Activated CD4-positive, alpha-beta T cell treated with anti-CD3 and anti-CD28 coated beads for 24 hours (primary cell): ENCODE measurements at places on chromosomes 1 and 21.

DNA sequence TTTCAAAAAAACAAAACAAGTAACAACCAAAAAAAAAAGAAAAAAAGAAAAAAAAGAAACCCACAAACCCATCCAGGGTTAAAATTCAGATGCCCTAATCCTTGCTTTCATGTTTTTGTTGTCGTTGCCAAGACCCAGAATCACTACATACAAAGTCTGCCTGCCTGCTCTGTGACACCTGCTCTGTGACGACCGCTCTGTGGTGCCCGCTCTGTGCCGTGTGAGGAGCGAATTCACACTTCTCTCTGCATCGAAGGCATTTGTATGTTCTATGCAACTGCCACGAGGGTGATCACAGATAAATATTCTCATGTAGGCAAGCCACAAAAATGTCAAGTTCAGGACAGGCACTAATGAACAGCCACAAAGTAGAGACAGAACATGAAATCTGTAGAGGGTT is 178.6 kb downstream of the SLC45A1 start:
- no peak for DNase-seq

DNA sequence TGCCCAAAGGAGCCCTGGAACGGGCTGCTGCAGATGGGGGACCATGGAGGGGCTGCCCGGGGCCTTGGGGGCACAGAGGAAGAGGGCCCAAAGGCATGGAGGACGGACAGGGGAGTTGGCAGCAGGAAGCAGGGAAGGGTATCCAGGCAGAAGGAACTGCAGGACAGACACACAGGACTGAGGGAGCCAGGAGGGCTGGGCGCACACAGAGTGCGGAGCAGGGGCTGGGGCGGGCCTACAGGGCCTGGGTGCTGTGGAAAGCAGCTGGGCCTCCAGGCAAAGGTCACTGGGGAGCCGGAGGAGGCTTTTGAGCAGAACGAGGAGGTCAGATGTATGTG is 28.1 kb downstream of the KRTAP10-1 start:
- DNase-seq = no peak

DNA sequence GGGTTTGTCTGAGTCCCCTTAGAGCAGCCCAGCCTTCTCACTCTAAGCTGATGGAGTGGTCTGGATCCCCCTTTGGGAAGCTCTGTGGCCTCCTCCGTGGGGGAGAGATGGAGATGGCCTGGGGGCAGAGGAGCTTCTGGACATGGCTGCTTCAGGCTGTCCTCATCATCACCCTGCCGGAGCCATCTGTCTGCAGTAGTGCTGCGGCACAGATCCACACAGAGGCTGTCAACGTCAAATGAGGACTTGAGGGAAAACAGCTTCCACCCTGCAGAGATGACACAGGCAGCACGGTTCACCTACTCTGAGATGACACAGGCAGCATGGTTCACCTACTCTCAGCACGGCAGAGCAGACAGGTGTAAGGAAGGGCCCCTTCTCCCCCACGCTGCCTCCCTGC is 134.3 kb downstream of the IGSF21 start:
- no peak for DNase-seq

DNA sequence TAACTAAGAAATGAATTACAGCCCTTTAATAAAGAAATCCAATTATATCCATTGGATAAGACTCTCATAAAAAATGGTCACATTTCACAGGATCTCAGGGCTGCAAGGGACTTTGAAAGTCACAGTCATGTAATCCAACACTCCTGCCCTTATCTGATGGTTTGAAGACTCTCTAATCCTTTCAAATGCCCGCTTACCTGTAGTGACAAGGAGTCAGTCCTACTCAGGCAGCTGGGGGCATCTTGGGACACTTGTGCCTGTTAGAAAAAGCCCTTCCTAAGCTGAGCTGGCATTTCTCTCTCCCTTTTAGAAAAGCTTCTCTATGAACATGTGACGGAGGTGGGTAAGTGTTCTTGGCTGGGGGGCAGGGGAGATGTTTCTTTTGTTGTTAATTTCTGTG is 11.0 kb upstream of the ZNF691 start:
- no peak for DNase-seq

DNA sequence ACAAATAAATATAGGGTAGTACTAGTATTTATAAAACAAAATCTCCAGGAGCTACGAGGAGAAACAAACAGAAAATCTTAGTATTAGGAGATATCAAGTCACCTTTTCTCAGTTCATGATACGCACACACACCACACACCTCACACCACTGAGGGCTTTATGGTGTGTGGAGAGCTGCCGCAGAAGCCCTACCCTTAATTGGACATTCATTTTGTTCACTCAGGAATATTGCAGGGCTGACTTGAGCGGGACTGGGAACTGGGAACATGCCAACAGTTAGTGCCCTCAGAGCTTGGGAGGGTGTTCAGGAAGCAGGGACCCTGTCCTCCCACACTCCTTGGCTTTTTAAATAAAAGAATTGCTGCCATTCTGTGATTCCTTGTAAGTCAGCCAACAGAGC is 386.8 kb downstream of the RYR2 start:
- no peak for DNase-seq

- no peak for DNase-seq
Observed at GRCh38 chr1:1357871-1358432, 403 bp downstream of the MXRA8 start.

- no peak for DNase-seq
Observed at GRCh38 chr1:23444104-23444533, 19.6 kb upstream of the TCEA3 start.

DNA sequence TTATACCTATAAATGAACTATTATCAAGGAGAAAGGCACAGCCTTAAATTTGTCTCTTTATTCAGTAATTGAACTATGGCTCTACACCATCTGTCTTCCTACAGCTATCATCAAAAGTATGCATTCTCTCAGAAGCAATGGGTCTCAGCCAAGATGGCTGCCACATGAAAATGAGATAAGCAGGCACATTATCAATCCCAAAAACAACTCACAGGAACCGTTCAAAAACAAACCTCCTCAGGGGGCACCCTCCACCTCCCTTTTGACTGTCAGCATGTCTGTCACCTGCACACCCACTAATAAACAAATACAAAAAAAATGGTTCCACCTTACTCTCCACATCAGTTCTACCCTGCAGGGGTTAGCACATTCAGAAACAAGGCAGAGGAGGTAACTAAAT is 23.6 kb downstream of the KIAA0319L start:
- DNase-seq = no peak

GRCh38 chr1:204266504-204267034 is 52.8 kb upstream of the GOLT1A start:
- DNase-seq = no peak

DNA sequence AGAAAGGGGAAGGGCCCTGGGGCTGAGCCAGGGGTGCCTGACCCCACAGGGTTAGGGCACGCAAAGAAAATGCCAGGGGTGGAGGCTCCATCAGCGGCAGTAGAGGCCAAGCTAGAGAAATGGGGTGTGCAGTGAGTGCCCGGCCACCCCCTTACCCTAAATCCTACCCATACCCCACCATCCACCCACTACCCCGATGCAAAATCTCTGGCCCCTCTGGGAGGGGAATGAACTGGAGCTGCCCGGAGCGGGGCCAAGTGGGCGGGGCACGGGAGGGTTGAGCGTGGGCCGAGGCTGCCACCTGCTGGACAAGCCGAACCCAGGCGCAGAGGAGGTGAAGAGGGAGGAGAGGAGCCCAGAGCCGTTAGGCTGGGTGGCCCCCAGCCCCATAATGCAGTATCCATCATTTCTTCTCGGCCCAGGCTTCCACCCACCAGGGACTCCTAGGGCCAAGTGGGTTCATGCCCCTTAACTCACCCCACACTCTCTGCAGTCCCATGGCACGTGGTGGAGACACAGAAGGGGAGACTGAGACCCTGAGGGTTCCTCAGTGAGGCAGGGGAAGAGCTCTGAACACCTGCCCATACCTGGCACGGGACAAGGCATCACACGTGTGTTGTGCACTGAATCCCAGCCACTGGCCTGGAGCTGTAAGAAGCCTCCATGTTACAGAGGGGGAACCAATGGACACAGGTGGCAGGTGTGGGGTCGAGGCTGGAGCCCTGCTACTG is 1.4 kb upstream of the C1QC start:
- DNase-seq = peak; percentile 61

- no peak for DNase-seq
Observed at GRCh38 chr1:118773656-118774055, 214.5 kb downstream of the TBX15 start.

- no peak for DNase-seq
Observed at GRCh38 chr21:45357436-45358260, 47.3 kb upstream of the COL18A1 start.

DNA sequence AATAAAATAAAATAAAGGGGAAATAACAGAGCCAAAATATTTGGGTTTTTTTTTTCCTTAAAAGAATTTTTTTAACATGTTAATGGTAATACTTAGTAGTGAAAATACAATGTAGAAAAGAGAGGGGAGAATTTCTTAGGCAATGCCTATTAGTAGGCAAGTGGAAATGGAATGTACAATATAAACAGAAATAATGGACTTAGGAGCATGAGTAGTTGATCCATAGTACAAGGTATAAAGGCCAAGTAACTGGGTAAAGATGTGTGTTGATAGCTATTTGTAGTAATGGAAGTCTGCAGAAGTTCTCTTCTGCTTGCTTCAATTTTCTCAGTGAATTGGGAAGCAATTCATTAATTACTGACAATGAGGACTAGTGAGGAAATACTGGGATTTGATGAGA is 34.4 kb downstream of the TESK2 start:
- DNase-seq = no peak

- no peak for DNase-seq
Observed at GRCh38 chr1:171263901-171264300, 15.6 kb downstream of the FMO1 start.

- no peak for DNase-seq
Observed at GRCh38 chr1:40703316-40703715, 11.8 kb downstream of the NFYC start.

DNA sequence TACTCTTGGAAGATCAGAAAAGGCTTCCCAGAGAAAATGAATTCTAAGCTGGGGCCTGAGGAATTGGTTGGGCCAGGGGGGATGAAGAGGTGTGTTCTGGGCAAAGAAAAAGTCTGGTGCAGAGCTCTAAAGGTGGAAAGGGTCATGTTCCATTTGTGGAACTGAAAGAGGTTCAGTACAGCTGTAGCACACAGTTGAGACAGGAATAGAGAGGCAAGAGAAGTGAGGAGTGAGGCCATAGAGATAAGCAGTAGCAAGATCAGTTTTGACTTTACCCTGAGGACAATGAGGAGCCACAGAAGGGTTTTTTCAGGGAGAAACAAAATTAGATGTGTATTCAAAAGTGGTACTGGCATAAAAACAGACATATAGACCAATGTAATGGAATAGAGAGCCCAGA is 30.3 kb upstream of the MUTYH start:
- no peak for DNase-seq

DNA sequence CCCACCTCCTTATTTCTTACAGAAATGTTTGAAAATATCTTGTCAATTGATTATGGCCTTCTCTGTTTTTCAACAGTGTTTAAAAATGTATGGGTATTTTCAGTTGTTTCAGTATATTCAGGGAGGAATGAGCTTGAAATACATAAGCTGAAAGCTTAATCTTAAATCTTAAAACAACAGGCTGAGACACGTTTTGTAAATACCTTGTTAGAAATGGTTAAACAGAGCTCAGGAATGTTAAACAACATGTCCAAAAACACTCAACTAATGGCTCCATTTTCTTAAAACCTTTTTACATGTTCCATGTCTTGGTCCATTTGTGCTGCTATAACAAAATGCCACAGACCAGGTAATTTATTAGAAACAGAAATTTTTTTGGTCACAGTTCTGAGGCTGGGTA is 953.8 kb upstream of the ADGRL2 start:
- no peak for DNase-seq

DNA sequence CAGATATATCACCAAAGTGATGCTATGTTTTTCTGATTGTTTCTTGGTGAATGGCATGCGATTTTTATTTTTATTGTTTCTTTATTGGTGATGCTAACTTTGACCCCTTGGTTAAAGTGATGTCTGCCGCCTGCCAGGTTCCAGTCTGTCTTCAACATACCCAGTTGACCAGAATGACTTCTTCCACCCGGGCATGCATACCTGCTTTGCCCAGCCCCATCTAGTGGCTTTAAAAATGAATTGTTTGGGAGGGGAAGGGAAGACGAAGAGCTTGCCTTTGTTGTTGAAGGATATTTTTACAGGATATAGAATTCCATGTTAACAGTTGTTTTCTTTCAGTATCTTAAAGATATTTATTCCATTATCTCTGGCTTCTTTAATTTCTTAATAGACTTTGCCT is 65.1 kb downstream of the ATG4C start:
- DNase-seq = no peak

GRCh38 chr1:169879034-169879840 is 14.5 kb downstream of the SCYL3 start:
- no peak for DNase-seq

GRCh38 chr1:202228484-202229122 is 35.0 kb downstream of the LGR6 start:
- DNase-seq = no peak

GRCh38 chr1:225484657-225485214 is 56.9 kb upstream of the LBR start:
- DNase-seq = no peak

- no peak for DNase-seq
Observed at GRCh38 chr1:58779059-58779754, 4.6 kb downstream of the JUN start.

DNA sequence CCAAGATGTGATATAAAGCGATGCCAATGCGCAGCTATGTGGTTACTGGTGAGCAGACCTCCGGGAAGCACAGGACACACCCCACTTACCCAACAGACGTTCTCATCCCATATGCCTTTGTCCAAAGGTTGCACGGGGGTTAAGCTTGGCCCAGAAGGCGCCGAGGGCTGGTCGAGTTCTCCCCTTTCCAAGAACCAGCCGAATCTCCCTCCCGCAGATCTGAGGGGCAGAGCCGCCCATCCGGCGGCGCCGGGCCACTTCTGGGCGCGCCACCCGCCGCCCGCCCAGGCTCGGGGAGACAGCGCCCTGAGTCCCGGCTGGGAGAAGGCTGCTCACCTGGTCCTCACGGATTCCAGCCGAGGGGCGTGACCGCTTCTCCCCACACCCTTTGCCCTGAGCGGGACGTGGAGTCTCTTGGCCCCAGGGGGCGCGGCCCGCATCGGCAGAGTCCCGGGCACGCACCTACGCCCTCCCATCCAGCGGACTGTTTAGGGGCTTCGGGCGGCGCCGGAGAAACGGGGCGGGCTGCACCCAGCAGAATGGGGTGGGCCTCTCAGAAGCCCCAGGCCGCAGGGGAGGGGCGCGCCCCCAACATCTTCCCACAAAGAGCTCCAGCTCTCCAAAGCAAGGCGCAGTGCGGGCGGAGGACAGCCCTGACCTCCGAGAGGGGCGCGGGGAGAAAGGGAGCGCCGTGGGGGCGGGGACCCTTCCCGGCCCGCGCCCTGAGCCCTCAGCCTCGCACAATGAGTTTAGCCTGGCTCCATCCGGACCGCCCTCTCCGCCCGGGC is 615 bp downstream of the GPR161 start:
- no peak for DNase-seq

GRCh38 chr1:243580984-243581383 is 269.1 kb downstream of the AKT3 start:
- DNase-seq = no peak

- no peak for DNase-seq
Observed at GRCh38 chr1:115296981-115297380, 41.1 kb downstream of the NGF start.

GRCh38 chr1:158457246-158457645 is 4.4 kb upstream of the OR10K1 start:
- no peak for DNase-seq

GRCh38 chr1:202274611-202275010 is 67.1 kb downstream of the UBE2T start:
- peak; percentile 36 for DNase-seq
